ENCODE measurements at places on chromosomes 11 and 22.

GRCh38 chr22:49286181-49286760, 541.4 kb downstream of the BRD1 start:
- H3K27me3 ChIP-seq, result peaks cover 24% of the 10 kb centered on the region
- no peak overlapping the region for H3K27ac ChIP-seq
- no peak for DNase-seq
- H3K4me1 ChIP-seq, result no peaks in the 10 kb centered on the region

- no peak overlapping the region for H3K4me3 ChIP-seq
- no peaks in the 10 kb centered on the region for H3K36me3 ChIP-seq
- no peak overlapping the region for H3K27ac ChIP-seq
- H3K4me1 ChIP-seq, result peaks cover 11% of the 10 kb centered on the region
- H3K27me3 ChIP-seq, result peaks cover 25% of the 10 kb centered on the region
Measured at GRCh38 chr11:123434262-123434661, 4.2 kb downstream of the GRAMD1B start.

- H3K4me3 ChIP-seq, result no peak overlapping the region
- DNase-seq, result no peak
- no peaks in the 10 kb centered on the region for H3K27me3 ChIP-seq
- H3K36me3 ChIP-seq, result no peaks in the 10 kb centered on the region
- H3K27ac ChIP-seq, result no peak overlapping the region
- H3K4me1 ChIP-seq, result peaks cover 14% of the 10 kb centered on the region
Measured at GRCh38 chr11:111153194-111153593, 92.3 kb upstream of the POU2AF2 start.

DNA sequence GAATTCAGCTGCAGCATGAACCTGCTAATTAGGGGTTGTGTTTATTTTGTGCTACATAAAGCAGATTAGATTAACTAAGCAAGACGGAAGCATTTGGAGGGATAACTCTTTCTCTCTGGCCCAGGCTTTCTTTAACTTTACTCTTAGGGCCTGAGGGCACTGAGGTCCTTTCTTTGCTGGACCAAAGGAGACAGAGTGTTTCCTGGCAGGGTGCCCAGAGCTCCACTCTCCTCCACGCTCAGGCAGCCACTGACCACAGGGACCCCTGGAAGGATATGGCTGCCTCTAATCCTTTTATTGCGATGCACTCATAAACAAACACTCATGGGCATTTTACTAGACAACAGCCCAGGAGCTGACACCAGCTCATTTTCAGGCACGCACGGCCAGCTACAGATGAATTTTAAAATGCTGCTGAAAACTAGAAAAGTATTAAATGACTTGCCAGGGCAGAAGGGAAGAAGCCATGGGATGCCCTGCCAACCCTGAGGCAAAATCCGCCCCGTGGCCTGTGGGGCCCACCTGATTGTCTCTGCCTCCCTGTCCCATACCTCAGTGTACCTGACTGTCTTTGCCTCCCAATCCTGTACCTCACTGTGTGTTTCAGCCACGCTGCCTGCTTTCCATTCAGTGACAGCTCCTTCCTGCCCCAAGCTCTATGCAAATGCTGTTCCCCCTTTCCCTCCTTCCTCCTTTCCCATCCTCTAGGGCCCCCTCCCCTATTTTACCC, 192.6 kb upstream of the NAV2 start:
- H3K27me3 ChIP-seq, result peaks cover 11% of the 10 kb centered on the region
- H3K36me3 ChIP-seq, result no peaks in the 10 kb centered on the region
- H3K4me1 ChIP-seq, result no peaks in the 10 kb centered on the region
- no peak overlapping the region for H3K27ac ChIP-seq
- DNase-seq, result no peak

DNA sequence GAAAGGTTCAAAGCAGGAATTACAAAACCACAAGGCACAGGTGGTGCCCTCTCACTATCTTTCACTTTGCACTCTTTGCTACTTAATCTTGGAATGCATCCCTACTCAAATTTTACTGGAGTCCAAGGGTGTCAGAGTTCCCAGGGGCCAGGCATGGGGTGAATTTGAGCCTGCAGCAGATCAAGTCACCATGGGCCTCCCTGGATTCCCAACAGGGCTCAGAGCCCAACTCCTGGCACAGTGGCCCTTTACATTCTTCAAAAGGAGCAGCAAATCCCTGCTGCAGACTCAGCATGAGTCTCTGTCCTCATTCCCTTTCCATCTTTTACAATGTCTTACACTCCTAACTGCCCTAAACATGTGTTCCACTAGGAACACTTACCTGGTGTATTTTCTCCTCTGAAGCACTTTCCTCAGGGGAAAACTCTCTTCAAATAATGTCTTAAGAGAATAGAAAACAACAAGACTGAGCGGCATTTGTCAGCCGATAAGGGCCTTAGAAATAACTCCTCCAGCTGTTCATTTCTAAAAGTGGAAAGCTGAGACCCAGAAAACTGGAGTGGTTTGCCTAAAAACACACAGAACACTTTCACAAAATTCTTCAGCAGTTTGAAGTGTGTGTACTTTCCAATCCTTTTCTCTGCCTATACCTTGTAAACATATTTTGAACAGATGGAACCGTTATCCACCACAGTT, 596.0 kb downstream of the INSC start:
- H3K4me3 ChIP-seq, result no peak overlapping the region
- H3K4me1 ChIP-seq, result no peaks in the 10 kb centered on the region
- H3K27ac ChIP-seq, result no peak overlapping the region
